ENCODE measurements at places on chromosomes 5 and 9.

DNA sequence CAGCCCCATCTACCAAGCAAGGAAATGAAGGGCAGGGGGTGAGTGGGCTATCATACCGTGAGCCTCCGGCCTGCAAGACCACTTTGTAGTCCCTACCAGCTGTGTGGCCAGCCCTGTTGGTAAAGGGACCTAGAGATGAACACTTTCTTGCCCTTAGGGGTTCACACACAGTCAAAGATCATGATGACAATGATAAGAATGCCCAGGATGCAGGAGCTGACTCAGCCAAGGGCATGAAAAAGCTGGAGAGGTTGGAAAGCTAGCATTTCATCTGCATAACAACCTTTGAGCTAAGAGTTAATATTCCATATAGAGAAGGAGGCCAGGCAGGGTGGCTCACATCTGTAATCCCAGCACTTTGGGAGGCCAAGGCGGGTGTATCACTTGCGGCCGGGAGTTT lies 19.2 kb upstream of the FGFR4 start:
- no peak for DNase-seq

DNA sequence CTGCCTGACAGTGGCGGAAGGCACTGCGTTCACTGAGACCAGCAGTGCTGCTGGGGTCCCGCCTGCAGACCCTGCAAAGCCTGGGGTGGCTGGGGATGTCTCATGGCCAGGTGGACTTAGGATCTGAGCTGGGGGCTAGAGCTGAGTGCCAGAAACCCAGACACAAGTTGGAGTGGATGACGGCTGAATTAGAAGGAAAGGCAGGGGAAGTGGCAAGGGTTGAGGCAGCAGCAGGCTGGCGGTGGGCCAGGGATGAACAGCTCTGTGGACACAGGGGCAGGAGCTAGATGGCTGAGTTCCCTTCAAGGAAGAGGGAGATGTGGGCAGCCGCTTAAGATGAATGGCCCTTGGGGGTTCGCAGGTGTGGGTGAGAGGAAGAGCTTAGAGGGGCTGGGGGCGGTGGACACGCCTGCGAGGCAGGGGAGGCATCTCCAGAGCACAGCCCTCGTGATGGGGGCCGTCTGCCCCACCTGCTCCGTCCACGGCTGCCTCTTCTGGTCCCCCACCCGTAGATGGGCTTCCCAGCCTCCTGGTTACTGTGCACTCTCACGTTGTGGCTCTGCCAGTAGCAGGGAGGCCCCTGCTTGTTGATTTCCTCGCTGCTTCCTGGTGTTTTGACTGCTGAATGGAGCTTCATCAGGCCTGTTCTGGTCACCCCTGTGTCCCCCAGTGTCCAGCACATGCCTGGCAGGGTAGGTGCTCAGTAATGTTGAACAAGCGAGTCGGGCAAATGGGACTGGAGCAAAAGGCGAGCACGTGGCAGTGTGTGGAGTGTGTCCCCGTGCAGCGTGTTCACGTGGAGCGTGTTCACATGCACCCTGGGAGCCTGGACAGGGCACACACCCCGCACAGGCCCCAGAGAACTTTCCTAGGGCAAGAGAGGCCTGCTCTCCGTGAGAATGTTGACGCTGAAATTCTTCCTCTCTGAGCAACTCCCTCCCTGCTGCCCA lies 168.2 kb downstream of the CACNA1B start:
- DNase-seq: no peak

DNA sequence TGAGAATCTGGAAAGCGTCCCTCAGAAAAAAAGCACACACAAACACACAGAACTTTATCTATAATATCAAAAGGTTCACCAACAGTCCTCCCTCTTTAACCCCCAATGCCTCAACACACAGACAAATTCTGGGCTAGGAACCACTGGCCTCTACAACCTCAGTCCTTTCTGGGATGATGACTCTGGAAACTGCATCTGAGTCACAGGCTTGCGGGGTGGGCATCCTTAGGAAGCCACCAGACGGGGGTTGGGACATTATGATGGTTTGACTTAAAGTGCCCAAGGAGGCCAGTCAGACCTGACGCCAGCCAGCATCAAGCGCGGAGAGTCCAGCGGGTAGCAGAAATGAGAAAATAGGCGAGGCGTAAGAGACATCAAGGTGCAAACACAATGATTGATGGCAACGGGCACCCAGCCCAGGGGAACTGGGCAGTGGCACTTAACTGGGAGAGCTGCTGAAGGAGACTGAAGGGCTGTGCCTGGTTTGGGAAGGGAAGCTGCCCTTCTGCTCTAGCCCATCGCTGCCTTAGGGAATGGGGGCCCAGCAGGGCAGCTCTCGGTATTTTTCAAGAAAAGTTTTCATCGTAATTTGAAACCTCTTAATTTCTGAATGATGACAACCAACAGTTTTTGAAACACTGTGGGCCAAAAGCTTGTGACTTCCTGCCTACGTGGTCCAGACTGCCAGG lies 20.7 kb downstream of the SPRY4 start:
- DNase-seq: no peak

- no peak for DNase-seq
These were observed 24.8 kb upstream of the TLR4 start for GRCh38 chr9:117679416-117679815.

DNA sequence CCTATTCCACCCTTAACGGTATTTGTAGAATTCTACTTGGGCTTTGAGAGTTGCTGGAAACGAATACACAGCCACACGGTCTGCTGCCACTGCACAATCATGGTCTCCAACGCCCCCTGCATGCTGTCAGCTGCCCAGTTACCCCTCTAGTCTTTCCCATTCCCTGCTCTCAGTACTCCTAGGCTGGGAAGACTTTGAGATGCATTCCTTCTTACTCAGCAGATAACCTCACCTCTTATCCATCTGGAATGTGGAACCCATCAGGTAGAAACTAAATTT lies 92.8 kb downstream of the ANKH start:
- no peak for DNase-seq

DNA sequence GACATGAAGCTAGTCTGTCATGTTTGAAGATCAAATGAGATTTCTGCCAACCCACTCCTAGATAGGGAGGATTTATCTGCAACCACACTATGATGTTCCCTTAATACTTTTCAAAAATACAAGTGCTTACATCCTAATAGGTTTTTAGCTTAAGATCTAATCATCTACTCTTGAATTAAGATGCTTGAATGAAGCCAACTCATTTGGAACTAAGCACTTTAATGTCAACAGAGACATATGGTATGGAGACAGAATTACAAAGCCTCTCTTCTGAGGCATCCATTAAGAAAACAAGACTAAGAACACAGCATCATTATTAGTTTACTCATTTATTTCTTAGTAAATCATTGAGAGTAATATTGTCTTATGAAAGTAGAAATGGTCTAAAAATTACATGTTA lies 139.3 kb upstream of the NFIB start:
- DNase-seq: no peak

- no peak for DNase-seq
These were observed 500.6 kb downstream of the KIF4B start for GRCh38 chr5:155514105-155514563.

- no peak for DNase-seq
These were observed 52.0 kb upstream of the ABL1 start for GRCh38 chr9:130782886-130783530.

- DNase-seq: no peak
These were observed 558.9 kb upstream of the KLF4 start for GRCh38 chr9:108048406-108049025.

DNA sequence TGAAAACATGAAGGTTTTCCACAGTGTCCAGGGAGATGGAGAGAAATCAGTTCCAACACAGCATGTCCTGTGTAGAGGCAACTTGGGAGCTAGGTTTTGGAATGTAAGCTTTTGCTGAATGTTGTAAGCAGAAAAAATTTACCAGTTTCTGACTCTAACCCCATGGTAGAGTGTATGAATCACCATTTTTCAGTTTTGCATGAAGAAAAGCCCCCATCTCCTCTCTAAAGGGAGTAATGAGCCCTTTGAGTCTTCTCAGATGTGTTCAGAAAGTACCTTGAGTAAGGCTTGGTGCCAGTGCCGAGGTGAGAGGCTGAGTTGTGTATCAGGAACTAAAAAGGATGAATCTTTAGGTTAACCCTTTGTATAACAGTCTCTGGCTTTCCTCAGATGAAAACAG lies 96.2 kb downstream of the ADRB2 start:
- DNase-seq: no peak

GRCh38 chr5:175809531-175810121 lies 61.8 kb upstream of the CPLX2 start:
- DNase-seq: no peak

- no peak for DNase-seq
These were observed 14.1 kb downstream of the DUSP1 start for GRCh38 chr5:172756764-172757393.

- DNase-seq: no peak
These were observed 10.0 kb downstream of the INSYN2B start for GRCh38 chr5:169970339-169970738.

DNA sequence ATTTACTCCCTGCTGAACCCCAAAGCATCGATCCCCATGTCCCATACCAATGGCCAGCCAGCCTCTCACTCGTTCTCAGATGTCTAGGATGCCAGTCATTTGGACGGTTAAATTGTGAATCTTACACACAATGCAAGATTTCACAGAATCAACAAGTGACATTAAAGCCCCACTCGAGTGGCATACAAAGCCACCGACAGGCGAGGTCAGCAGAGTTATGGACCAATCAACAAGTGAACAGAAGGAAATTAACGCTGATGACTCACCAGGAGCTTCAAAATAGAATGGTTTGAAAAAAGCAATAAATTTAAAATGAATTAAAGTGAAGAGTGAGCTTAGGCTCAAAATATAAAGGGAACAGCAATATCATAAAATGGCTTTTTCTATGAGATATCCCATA lies 8.2 kb upstream of the RUFY1 start:
- DNase-seq: no peak

DNA sequence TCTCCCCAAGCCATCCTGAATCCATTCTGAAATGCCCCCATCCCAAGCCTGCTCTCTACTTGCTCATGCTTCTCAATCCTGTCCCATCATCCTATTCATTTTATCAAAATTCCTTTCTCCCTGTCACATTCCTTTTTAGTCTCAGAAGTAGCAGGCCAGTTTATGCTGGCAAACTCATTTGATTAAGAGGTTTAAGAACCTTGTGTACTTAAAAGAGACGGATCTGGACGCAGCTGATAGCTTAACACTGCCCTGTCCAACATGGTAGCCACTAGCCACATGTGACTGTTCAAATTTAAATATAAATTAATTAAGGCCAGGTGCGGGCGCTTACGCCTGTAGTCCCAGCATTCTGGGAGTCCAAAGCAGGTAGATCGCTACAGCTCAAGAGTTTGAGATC lies 5.6 kb upstream of the KCNV2 start:
- no peak for DNase-seq

GRCh38 chr9:98862936-98863335 lies 55.5 kb downstream of the GALNT12 start:
- no peak for DNase-seq

- no peak for DNase-seq
These were observed 2.4 kb downstream of the ANKRD31 start for GRCh38 chr5:75234251-75234650.

GRCh38 chr9:111198936-111199335 lies 131.1 kb downstream of the OR2K2 start:
- no peak for DNase-seq

DNA sequence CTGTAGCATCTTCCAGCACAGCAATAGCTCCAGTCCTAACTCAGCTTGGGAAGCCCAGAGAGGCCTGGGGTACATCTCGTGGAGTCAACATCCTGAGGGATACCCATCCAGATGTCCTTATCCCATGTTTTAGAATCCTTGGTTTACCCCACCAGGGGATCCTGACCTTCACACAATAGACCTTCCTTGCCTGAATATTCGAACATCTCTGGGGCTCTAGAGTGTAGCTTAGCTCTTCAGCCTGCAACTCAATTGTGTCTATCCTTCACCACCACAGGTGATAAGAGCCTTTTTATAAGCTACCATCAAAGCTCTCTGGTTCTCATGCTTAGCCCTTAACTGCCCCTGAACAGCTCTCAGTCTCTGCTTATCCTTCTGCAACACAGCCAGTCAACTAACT lies 7.5 kb upstream of the RALGPS1 start:
- no peak for DNase-seq

DNA sequence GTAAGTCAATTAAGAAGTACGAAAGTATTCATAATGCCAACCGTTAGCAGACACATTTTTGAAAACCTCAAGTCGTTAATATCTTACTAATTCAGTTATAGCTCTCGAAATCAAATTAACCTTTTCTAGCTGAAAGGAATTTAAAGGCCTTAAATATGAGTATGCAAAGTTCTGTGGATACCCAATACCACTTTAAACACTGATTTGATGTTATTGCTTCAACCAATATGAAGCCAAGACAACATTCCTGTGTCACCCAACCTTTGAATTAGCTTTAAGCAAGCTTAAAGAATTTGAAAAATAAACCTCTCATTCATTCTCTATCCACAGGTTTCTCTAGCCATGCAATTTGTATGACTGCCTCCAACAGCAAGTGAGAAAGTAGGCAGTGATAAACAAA lies 204.5 kb downstream of the MCTP1 start:
- DNase-seq: no peak

DNA sequence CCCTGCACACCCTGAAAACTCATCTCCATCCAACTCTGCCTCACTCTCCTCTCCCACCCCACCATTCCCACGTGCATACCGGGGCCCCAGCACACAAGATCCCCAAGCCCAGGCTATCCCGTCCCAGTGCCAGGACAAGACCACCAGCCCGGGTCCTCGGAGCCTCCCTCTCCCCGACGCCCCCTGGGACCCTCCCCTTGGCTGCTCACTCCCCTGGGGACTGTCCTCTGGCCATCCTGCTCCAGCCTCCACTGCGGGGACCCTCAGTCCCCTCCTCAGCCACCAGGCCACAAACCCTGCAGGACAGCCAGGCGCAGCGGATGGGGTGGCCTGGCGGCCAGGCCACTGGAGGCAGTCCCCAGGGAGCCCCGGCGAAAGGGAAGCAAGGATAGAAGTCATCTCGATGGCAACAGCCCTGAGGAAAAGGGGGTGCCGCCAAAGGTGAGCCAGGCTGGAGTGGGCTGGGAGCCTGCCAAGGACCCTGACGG lies 62.8 kb downstream of the C9orf50 start:
- DNase-seq: no peak

- no peak for DNase-seq
These were observed 47.7 kb upstream of the ATP10B start for GRCh38 chr5:160899735-160900134.

DNA sequence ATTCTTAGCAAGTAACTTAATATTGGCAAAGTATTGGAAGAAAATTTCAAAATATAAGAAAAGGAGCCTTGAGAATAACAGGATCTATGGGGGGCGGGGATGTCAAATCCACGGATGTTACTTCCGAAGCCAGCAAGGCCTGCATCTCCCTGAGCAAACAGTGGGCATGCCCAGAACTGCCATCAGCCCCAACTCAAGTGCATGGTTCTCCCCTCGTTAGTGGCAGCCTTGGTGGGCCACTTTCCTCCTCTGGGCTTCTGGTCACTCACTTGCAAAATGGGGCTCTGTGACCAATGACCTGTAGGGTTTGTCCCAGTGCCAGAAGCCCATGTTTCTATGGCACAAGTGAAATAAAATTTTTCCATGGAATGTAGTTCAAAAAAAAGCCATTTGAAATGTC lies 27.2 kb upstream of the MED10 start:
- DNase-seq: no peak

DNA sequence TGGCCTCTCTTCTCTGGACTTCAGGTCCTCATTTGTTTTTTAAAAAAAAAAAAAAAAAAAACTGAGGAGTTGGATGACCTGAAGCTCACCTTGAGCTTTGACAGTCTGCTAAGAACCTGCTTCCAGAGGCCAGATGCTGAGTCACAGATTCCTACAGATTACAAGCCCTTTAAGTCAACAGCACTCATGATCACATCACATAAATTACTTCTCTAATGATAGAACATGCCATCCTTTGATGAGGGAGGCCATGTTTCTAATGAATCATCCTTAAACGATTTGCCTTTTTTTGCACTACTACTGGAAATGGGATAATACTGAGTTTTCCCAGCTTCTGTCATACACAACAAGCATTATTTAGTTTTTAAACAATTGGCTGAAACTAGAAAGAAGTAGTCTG lies 34.2 kb upstream of the MYOT start:
- no peak for DNase-seq
